ENCODE measurements at places on chromosomes 7 and 10.

GRCh38 chr7:137944168-137944567 is 57.7 kb downstream of the CREB3L2 start:
- no peak for DNase-seq

DNA sequence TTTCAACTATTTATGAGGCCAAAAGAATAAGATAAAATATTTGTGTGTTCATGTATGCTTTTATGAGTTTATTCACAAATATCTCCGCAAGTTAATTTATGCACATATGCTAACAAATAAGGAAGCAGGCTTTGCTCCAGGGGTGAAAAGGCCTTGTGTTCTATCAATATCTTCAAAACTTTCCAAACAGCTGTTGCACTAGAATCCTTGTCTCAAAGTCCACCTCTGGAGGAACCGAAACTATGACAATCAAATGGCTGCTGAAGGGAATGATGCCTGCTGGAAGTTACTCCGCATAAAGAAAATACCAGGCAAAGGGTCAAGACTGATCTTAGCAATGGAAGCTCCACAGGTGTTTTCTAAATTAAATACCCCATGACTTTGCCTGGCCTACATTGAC is 145.0 kb upstream of the GHITM start:
- no peak for DNase-seq

GRCh38 chr7:53315981-53316380 is 280.5 kb downstream of the POM121L12 start:
- no peak for DNase-seq

- DNase-seq, result peak; percentile 61
These were observed 25.0 kb downstream of the ZNF487 start for GRCh38 chr10:43461950-43462349.

DNA sequence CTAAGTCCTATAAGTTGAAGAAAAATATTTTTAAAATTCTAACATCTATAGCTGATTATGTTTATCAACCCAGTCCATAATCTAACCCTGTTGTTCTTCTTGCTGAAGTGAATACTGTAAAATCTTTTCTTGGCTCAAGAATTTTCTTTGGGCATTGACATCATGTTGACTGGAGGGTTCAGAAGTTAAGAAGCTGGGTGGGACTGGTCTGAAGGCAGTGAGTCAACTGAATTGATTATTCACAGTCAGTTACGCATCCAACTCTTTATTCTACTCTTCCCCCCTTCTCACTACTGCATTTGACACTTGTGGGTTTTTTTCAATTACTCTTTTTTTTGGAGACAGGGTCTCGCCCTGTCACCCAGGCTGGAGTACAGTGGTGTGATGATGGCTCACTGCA is 31.0 kb downstream of the DENND2A start:
- DNase-seq, result no peak

Measured in effector memory CD8-positive, alpha-beta T cell (primary cell).